ENCODE measurements at places on chromosomes 16 and 17.
A peak's percentile ranks its signal among the peaks of the same experiment; 100 is the strongest.

GRCh38 chr16:69725480-69726312, 664 bp downstream of the NQO1 start:
- no peak for DNase-seq

DNA sequence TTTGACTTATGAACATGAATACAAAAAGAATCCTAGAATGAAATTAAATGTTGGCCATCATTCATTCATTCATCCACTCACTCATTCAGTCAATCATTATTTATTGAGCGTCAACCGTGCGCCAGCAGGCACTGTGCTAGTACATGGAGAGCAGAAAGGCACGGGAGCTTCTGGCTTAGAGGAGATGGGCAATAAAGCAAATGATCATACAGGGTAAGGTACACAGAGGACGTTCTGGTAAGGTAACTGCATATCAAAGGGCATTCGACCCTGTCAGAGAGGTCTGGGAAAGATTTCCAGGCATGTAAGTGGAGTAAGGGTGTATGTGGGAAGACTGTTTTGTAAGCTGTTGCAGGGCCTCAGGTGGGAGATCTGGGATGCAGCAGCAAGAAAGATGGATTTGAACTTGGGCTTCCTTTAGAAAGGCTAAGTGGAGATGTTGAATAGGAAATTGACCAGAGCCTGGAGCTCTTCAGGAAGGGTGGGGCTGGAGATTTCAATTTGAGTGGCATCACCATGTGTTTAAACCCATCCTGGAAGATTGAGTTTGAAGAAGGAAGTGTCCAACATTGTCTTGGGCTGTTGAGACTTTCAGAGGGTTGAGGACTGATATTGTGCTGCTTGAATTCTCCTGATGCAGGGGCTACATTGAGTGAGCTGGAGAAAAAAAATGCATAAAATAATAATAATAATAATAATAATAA, 2.8 kb upstream of the MSI2 start:
- no peak for DNase-seq

DNA sequence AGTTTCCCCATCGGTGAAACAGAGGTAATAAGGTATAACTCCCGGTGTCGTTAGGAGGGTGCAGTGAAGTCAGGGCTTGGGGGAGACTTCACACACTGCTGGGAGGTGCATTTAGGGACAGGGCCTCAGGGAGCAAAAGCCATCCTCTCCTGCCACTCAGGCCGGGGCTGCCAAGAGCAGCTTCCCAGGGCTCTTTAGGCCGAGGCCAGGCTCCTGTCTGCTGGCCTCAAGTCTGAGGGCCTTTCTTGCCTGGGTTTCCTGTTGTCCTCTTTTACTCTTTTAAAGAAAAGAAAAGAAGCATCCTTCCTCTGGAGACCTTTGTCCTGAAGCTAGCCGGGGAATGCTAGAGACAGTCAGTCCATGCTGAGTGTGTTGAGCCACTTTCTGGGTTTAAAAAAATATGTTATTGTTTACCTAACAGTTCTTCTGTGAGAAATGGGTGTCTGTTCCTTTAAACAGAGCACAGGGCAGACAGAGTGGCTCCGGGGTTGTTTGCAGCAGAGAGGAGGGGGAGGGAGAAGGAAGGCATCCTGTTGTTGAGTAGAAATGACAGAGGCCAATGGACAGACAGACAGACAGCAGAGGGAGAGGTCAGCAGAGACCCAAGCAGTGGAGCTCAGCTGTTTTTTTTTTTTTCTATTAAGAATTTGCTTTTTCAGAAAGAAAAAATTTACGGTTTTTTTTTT, 79.1 kb downstream of the C17orf67 start:
- DNase-seq, result no peak

- DNase-seq, result no peak
These were observed 21.5 kb upstream of the TMEM92 start for GRCh38 chr17:50252781-50253180.

- DNase-seq, result no peak
These were observed 39.3 kb upstream of the YPEL2 start for GRCh38 chr17:59292174-59292523.

- DNase-seq, result peak; percentile 66
These were observed at the start of gene YBX2 for GRCh38 chr17:7294614-7295153. TSS of gene YBX2 (minus strand) at chr17:7294639. CDS start at chr17:7294500, 139 bp downstream.
